ENCODE measurements at places on chromosomes 13 and 19.

DNA sequence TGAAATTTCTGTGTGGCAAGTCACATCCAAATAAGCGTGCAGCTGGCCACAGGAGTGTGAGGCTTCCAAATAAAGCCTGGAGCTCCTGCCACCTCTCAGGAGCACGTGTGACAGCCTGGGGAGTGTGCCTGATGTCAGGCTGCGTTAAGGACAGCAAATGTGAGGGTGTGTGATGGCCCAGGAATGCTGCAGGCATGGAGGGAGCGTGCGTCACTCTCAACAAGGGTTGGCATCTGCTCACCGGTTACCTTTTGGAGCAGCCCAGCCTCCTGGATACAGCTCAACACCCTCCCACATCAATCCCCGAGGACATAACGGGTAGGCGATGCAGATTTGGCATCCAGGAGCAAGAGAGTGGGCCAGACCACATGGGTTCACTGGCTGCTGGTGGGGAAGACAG lies 19.0 kb downstream of the NUMBL start:
- no peak for DNase-seq

DNA sequence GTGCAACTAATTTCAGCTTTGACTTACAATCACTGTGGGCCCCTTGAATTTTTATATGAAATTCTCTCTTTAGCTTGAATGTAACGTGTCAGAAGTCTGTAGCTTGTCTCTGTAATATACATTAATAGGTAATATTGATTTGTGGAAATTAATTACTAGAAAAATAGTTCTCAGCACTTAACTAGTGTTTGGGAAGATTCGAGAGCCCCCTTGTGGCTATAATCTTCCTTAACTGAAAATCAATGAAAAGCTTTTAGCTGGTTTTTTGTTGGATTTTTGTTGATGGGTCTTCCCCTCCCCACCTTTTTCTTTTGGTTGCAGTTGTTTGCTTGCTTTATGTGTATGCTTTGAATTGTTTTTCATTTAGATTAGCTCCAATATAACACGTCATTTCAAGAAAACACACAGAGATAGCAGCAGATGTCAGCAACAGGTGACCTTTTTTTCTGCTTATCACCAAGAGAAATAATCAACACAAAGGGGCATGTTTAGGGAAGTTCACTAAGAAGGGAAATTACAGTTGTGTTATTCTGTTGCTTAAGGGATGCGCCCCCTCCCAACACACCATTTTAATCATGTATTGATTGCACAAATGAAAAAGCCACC lies 176.8 kb downstream of the OXGR1 start:
- DNase-seq = no peak

DNA sequence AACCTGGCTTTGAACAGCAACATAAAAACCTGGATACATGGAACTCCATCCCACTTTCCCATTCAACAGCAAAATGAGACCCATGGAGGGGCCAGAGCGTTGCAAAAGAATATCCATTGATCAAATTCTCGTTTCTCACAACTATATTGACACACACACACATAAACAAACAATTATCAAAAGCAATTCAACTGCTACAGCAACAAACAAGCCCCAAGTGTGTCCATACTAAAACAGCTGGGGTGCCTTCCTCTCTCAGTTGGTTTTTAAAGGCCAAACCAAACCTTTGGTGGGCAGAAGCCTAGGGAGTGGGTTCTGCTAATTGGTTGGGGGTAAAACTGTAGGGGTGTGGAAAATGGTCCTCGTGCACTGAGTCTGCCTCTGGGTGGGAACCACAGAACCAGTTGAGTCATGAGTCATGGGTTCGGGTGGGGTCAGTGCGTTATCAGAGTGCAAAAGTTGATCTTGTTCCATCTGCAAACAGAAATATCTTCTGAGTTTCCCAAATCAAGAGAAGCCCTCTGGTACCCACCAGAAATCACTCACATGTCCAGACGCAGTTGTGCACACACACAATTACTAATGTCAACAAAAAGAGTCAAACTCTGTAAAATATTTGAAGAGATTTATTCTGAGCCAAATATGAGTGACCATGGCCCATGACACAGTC lies 18.5 kb downstream of the GPR42 start:
- DNase-seq = no peak

GRCh38 chr13:30926781-30927180 lies 5.7 kb upstream of the TEX26 start:
- no peak for DNase-seq

DNA sequence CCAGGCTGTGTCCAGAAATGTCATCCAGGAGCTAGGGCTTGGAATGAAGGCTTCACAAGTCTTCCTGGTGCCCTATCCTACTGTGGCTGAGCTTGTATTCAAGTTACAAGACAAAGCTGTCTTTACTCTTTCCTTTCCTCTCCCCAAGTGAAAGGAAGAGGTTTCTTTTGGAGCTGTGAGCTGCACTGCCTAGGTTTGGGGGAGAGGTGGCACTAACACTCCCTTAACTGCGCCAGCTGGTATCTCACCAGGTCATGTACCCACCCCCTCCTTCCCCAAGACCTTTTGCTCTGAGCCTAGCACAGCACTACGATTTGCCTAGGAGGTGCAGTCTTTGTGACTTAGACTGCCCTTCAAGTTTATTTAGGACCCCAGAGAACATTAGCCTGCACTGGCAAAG lies 2053.6 kb upstream of the PRR20A start:
- no peak for DNase-seq

GRCh38 chr13:111262281-111262680 lies 58.2 kb upstream of the TEX29 start:
- no peak for DNase-seq

- no peak for DNase-seq
These were observed 370.4 kb downstream of the PCDH20 start for GRCh38 chr13:61045251-61045650.
